ELR (cell line): ENCODE measurements at places on chromosomes 2 and 18.

- no peak for DNase-seq
Measured at GRCh38 chr2:178006710-178007109, 65.9 kb downstream of the PDE11A start.

- DNase-seq = peak; percentile 95
Measured at GRCh38 chr18:525036-525797, 24.7 kb upstream of the COLEC12 start.

DNA sequence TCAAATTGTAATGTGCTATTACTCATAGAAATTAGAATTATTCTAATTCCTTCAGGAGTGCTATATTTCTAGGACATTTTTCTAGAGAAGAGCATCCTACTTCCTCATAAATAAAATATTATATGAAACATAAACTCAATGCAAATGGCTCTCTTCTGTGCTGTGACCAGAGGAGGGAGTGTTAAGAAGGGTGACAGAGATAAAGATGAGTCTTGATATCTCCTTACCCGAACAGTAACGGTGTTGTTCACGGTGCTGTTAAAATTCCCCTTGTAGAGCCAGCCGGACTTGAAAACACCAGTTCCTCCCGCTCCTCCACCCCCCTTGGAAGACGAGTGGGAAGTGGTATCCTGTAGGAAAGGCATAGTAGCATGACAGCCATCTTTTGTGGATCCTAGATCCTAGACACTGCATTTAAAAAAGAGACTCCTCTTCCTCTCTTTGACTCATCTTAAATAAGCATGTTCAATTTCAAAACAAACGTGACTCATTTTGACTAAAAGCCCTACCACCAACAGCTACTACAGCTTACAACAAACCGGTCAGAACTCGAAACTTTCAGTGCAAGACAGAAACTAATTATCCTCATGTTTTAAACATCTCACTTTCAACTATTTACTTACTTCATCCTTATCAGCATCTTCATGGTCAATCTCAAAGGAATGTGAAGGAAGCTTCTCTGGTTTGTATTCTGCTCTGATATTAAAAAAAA, 156.3 kb downstream of the DOCK10 start:
- DNase-seq = peak; percentile 91

DNA sequence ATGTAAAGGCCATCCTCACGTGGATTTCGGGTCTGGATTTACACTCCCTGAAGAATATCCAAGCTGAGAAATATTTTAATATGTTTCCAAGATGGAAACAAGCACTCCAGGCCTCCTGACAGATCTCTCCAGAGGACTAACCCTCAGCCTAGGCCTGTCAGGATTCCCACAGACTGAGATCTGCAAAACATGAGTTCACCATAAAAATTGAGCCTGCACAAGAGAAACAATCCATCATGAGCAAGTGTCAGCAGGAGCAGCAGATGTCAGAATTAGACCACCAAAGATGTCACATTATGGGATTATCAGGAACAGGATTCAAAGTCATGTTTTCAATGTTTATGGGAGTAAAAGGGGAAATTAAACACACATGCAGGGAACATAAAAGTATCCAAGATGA, 191.3 kb downstream of the TFCP2L1 start:
- no peak for DNase-seq

DNA sequence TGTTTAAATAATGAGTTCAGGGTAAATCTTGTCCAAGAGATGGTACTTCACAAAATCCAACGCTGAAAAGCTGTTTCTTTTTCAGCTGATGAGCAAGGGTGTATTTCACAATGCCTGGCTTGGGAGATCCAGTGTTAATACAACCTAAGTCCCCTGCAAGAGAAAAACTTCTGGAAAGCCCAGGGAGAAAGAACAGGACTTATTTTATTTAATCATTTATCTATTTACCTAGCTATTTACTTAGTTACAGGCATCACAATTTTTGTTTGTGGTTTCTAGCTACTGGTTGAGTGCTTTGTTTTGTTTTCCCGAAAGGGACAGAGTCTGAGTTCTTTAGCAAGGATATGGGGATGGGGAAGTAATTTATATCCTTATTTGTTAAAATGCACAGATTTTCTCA, 598.2 kb upstream of the SYT4 start:
- no peak for DNase-seq

- DNase-seq = peak; percentile 90
Measured at GRCh38 chr18:48832938-48833700, 117.6 kb downstream of the SMAD7 start.

DNA sequence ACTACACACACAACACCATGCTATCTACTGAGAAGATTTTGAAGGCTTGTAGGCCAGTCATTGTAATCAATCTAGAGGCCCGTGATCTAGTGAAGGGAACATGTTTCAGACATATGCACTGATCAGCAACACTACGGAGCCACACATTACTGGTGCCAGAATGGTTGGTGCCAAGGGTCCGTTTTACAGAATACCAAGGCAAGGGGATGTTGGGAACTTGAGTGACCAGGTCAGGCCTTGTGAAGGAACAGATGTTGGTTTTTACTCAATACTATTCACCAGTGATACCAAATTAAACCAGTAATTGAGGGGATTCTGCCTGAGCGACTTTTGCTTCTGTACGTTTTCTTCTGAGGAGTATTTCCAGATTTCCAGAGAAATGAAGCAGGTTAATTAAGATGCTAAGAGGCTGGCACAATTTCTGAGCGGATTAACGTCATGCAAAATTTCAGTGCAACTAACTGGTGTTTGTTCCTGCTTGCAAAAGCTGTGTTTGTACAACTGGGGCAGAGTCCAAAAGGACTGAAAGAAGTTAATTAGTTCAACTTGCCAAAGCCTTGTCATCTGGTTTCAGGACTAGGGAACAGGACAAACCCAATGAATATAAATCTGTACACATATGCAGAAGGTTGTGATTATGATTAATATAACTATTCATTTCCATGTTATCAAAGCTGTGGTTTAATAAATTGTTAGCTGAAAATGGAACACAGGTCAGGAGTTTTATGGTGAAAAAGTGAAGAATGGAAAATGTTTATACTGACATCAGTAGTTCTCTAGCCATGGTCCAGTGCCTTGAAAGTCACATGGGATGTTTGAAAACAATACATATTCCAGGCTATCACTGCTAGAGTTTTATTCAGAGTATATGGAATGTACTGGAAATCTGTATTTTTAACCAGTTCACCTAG, 432.1 kb upstream of the DCC start:
- DNase-seq = no peak

GRCh38 chr2:30368258-30368657, 78.8 kb upstream of the LCLAT1 start:
- DNase-seq = peak; percentile 7

DNA sequence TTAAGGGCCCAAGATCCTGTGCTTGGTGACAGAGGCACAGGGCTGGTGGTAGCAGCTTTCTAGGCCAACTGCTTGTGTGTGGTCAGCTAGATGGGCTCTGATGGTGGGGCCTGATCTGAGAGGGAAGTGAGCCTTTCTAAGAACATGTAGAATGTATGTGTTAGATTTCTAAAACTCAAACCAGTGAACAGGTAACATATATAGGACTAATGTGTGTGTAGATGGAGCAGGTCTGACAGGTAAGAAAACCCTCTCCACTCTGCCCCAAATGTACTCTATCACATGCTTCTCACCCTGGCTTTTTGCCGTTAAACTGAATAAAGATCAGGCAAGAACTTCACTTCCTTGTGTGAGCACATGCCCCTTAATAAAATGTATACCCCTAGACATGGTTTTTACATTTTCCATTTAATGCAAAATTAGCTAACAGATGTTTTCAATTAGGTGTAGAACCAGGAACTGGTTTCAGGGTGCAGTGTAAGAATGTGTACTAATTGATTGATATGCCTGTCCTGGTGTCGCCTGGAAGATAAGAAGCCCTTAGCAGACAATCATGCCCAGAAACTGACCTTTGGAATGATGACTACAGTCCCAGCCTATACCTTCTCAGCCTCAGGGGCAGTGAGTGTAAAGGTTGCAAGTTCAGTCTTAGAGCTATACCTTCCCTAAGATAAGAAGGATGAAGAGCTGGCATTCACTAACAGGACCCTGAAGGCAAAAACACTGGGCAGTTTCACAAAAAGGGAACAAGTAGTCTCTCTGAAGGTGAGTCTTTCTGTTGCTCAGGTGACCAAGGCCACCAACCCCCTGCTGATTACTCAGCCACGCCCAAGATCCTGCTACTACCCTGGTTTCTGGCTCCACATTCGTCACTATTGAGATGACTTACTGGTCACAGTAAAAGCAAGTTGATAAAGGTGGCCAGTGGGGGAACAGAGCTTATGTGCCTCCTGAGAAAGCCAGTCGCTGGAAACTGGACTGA, 71.2 kb downstream of the SPATS2L start:
- peak; percentile 29 for DNase-seq

DNA sequence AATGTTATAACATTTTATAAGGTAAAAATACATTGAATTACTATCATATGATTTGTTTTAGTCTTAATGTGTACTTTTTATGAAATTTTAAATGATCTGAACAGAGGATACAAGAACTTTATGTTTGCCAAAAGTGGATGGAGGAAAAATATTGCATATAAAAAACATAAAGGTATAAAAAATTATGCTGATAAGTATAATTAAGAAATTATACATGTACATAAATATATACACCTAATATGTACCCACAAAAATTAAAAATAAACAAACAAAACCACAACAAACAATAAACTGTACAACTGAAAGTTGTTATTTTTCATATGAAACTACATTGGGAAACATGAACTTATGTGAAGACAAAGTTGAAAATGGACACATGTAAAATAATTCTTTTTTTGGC, 38.2 kb upstream of the CALCRL start:
- no peak for DNase-seq

DNA sequence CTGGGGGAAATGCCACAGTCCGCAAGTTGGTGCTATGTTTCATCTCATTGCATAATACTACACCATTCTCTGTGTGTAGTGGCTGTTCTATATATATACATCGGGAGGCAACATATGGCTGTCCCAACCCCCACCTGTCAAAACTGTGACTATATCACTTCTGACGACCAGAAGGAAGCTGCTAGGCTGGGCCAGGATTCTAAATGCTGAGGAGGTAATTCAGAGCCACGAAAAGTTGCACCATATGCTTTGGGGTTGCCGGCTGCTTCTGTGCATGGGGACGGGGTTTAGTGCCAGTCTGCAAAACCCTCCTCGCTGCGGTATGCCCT, 117.3 kb downstream of the MSH2 start:
- no peak for DNase-seq

- DNase-seq = no peak
Measured at GRCh38 chr2:21067125-21067524, 23.3 kb upstream of the APOB start.

- peak; percentile 98 for DNase-seq
Measured at GRCh38 chr18:12742453-12742852, 39.6 kb downstream of the PSMG2 start.
